ENCODE measurements at places on chromosomes 16 and 17. TPM values are rescaled to one million over a fixed set of nuclear protein-coding genes. Genes with fewer than 3 reads are reported as not detected.

CD300A gene
- 4.8 TPM for polyA plus RNA-seq

CCL4 gene
- 17.2 TPM for polyA plus RNA-seq

PCYT2 gene
- 29.7 TPM for polyA plus RNA-seq

BAHCC1 gene
- 16.0 TPM for polyA plus RNA-seq

GINS2 gene
- 1.6 TPM for polyA plus RNA-seq

HOXB8 gene
- polyA plus RNA-seq, result 0.28 TPM

BCL6B gene
- 13.7 TPM for polyA plus RNA-seq

GFER gene
- polyA plus RNA-seq, result 6.1 TPM

CASKIN1 gene
- not detected for polyA plus RNA-seq

TERB1 gene
- polyA plus RNA-seq, result not detected

DNAI2 gene
- polyA plus RNA-seq, result not detected

SLC12A3 gene
- polyA plus RNA-seq, result not detected

TP53TG3C gene
- polyA plus RNA-seq, result not detected

ITGAD gene
- 0.05 TPM for polyA plus RNA-seq

CALB2 gene
- 39.5 TPM for polyA plus RNA-seq

KRT13 gene
- 1.1 TPM for polyA plus RNA-seq

TPSG1 gene
- 0.08 TPM for polyA plus RNA-seq

PAQR4 gene
- 1.5 TPM for polyA plus RNA-seq

DNA sequence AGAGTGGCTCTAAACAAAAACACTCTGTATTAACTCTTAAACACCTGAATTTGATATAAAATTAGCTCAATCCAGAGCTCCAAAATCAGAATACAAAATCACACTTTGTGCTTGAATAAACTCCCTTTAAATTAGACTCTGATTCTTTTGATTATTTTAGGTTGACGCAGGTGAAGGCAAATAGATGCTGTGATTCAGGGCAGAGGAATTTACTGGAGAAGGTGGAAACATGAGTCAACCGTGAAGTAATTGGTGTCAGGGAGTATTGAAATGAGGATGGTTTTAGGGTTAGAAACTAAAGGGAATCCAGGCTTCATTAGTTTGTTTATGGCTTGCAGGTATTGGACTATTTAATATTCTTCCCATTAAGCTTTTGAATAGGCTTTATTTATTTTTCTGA lies 37.1 kb upstream of the TEKT1 start:
- DNase-seq, result no peak

GRCh38 chr17:47813077-47813476 lies 8.5 kb downstream of the OSBPL7 start:
- no peak for DNase-seq

GRCh38 chr17:73317513-73318426 lies 6.0 kb upstream of the CDC42EP4 start:
- no peak for DNase-seq

DNA sequence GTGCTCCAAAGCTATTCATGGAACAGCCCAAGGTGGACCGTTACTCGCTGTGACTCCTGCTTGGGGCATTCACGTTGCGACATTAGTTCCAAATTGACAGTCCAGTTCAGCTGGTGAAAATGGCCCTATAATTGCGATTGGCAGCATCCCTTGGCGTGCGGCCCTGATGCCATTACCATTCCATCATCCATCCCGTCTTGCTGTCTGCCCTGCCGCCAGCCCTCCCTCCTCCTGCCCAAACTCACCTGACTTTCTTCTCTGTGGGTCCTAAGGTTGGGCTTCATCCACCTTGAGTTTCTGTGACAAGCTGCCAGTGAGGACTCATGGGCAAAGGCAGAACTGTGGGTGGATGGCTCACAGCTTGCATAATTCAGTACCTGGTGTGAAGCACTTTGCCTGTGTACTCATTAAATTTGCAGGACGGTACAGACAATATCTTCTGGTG lies 104.6 kb downstream of the RPTOR start:
- no peak for DNase-seq

DNA sequence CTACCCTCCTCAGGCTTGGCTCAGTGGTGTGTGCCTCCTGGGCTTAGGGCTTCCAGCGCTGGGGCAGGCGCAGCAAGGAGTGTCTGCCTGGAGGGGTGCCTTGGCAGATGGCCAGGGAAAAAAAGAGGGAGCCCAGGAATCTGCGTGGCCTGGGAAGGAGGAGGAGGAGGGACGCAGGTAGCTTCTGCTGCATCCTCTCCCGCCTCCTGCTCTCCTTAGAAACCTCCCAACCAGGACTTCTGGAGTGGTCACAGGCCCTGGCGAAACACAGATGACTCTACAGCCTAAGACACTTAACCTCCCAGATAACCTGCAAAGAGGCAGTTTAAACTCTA lies 7.3 kb upstream of the BCAR1 start:
- DNase-seq, result no peak

GRCh38 chr17:44981221-44981968 lies 13.3 kb upstream of the C1QL1 start:
- DNase-seq, result no peak

DNA sequence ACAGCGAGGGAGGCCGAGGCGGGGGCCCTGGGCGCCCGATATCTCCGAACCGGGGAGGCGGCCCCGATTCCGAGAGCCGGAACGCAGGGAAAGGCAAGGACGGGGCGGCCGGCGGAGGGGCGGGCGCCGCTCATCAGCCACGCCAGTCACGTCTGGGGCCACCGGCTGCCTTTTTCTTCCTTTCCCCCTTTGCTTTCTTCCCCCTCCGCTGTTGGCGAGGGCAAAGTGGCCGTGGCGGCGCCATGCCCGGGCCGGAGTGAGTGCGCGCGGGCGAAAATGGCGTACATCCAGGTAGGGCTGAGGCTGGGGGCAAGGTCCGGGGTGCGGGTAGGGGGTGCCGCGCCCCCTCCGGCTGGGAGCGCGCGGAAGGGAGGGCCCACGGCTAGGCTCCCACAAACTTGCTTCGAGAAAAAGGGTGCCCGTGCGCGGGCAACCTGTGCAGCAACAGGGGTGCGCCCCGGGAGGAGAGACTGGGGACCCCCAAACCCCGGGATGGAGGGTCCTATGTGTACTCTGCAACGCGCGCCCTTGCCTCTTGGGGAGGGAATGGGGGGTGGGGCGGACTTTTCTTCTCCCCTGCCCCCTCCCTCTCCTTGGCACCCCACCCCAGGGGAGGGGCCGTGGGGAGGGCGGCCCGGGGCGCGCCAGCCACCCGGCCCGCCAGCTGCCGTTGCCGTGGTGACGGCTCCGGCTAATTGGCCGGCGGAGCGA lies 486 bp downstream of the SYT17 start:
- DNase-seq, result no peak

- DNase-seq, result peak; percentile 38
These were observed 30.6 kb downstream of the ZNF750 start for GRCh38 chr17:82808921-82809905.

DNA sequence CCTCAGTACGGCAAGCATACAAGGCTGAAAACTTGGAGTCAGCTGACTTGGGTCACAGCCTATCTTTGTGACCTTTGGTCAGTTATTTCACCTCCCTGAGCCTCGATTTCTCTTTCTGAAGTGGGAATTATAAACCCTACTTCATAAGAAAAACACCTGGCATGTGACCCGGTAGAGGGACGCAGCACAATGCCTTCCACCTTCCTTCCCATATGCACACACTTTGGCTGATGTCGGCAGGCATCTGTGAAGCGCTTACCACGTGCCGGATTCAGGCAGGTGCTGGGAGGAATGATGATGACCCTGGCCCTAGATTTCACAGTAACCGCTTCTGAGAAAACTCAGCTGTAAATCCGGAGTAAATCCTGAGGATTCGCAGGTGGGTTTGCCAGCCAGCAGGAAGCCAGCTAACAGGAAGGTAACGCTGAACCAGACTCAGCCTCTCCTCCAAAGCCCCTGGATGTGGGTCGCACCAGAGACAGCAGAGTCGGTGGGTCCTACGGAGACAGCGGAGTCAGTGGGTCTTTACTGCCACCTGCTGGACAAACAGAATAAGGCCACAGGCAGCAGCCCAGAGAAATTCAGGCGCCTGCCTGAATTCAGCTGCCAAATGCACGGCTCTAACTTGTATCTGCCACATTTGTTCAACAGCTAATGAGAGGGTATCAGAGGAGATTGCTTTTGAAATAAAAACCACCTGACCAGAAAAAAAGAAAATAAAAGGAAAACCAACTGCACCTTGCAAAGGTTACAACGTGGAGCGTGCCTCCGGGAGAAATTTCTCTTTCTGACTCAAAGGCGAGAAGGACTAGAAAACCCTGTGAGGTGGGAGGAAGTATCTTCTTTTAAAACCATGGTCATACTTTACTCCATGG lies 16.6 kb downstream of the COPRS start:
- peak; percentile 73 for DNase-seq

GRCh38 chr16:57747496-57747895 lies 11.9 kb downstream of the KATNB1 start:
- DNase-seq, result no peak

DNA sequence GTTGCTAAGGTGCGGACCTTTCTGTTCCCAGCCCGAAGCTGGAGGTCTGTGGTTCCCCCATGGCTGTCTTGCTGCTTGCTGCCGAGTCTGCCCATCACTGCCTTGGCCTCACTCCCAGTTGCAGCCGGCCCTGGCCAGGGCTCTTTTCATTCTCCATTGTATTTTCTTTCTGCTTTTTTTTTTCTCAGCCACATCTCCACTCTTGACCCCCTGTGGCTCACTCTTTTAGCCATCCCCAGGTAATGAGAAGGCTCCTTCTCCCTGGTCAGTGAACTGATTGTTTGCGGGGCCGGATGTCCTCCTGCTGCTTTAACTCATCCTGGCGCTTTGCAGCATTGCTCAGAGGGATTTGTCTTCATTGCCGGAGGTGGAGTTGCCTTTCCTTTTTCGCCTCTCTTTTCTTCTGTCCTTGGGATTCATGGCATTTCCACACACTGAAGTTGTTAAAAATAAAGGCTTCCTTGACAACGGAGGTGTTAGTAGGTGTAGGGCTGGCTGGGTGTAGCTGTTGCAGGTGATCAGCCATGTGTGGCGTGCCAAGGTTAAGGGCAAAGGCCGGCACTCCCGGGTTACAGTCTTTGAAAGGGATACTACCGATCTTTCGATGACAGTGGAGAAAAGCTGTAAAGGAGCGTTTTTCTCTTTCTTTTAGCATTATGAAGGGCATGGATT lies 34.1 kb downstream of the MAP2K6 start:
- peak; percentile 65 for DNase-seq

DNA sequence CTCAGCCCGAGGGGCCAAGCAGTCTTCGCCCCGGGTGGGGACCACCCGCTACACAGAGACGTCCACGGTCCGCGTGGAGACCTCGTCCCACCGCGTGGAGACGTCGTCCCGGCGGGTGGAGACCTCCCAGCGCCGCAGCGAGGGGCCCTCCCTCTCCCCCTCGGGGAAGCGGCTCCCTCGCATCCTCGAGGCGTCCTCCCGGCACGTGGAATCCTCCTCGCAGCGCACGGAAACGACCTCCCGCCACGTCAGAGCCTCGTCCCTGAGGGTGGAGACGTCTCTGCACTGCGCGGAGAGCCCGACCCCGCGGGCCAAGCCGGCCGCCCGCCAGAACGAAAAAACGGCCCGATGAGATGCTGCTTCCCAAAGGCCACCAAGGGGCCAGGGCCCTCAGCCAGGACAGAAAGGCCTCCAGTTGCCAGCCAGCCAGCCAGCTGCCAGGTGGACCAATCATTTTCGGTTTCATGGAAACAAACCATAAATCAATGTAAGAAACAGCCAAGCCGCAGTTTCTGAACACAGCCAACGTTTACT lies 424 bp downstream of the C17orf100 start:
- DNase-seq, result peak; percentile 74

- no peak for DNase-seq
These were observed 82.8 kb downstream of the MYH13 start for GRCh38 chr17:10290041-10290440.

- peak; percentile 84 for DNase-seq
These were observed 755 bp downstream of the PIEZO1 start for GRCh38 chr16:88784074-88784855.

GRCh38 chr16:87324411-87325275 lies 7.5 kb upstream of the C16orf95 start:
- peak; percentile 59 for DNase-seq

DNA sequence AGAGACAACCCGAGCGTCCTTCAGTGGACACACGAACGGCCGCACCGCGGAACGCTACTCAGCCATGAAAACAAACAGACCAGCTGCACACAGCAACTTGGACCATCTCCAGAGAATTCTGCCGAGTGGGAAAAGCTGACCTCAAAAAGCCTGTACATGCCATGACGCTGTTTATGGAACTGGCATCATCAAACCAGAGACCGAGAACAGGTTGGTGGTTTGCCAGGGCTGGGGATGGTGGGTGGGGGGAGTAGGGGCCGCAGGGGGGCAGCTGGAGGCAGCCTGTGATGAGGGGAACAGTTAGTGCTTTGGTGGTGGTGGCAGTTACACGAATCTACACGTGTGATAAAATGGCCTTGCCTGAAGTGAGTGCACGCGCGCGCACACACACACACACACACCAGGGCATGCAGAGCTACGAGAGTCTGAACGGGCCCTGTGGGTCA lies 169.8 kb downstream of the LAT start:
- DNase-seq, result peak; percentile 61

- no peak for DNase-seq
These were observed 21.9 kb upstream of the NXPH3 start for GRCh38 chr17:49553676-49554335.

DNA sequence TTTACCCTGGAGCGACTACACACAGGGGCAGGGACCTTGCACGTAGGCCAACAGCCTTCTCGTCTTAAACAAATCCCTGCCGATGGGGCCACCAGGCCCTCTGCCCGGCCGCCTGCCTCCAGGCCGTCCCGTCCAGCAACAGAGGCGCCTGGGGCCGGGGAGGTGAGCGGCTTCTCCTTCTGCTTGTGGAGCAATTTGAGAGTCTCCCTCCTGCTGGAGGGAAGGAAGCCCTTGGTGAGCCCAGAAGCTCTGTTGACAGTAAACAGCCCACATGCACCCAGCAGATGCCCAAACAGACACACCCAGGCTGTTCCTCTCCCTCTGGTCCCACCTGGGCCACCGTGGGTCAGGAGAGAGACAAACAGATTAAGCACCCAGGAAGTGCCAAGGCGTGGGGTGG lies 8.1 kb downstream of the SLC43A2 start:
- DNase-seq, result no peak

GRCh38 chr16:55530316-55530856 lies 21.5 kb downstream of the LPCAT2 start:
- no peak for DNase-seq

- no peak for DNase-seq
These were observed 49.3 kb downstream of the ABCC12 start for GRCh38 chr16:48106446-48106845.

DNA sequence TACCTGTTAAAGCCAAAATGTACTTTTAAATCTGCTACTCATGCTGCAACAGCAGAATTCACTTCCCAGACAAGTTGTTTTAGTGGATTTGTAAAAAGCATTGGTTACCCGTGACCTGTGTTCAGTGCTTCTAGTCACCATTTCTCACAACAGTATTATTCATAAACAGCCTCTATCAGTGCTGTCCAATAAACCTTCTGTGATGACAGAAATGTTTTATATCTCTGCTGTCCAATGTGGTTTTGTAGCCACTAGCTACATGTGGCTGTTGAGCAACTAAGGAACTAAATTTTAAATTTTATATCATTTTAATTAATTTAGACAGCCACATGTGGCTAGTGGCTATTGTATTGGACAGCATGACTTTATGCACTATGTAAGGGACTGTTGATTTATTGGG lies 12.6 kb downstream of the MAP3K3 start:
- DNase-seq, result no peak

DNA sequence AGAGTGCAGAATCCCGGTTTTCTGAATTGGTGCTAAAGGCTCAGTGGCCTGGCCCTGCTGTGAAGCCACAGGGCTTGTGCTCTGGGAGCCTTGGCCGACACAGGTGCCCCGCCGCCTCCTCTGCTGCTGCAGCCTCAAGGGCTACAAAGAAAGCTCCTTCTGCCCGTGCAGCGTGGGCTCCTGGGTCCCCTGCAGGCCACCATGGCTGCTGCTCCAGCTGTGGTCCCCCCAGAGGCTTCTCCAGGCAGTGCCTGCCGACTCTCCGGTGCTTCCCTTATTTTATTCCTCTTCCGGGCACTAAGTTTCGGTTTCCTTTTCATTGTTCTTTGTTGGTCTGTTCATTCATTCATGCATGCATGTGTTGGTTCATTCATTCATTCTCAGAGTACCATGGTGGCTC lies 53.1 kb downstream of the CMIP start:
- DNase-seq, result no peak
